CD14-positive monocyte (primary cell): ENCODE measurements at places on chromosomes 6 and 20.

GRCh38 chr6:142356201-142356883, 54.5 kb downstream of the ADGRG6 start:
- no peak for DNase-seq

- DNase-seq, result no peak
Measured at GRCh38 chr20:34047917-34048316, 54.2 kb downstream of the RALY start.

GRCh38 chr6:116467096-116467495, 5.9 kb downstream of the CALHM6 start:
- DNase-seq, result no peak

- no peak for DNase-seq
Measured at GRCh38 chr20:859751-860231, 26.3 kb downstream of the FAM110A start.

- DNase-seq, result no peak
Measured at GRCh38 chr6:53130569-53131290, 17.9 kb downstream of the GCM1 start.

- peak; percentile 54 for DNase-seq
Measured at GRCh38 chr6:15473741-15474161, 189.1 kb downstream of the DTNBP1 start.

DNA sequence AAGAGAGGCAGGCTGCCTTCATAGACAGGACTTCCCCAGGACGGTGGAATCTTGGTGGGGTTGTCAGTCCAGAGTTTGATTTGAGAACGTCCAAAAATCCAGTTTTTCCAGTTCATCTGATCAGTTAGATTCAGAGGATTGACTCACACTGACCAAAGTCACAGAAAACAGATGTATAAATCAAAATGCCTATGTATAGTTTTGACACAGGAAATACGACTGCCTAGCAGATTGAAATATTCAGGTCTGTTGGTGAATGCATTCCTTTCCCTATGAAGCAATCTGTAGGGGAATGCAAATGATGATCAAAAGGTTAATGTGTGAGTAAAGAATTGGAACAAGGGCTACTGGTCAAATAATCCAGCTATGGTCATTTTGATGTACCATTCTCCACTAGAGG, 29.7 kb upstream of the GFOD1 start:
- no peak for DNase-seq

GRCh38 chr6:111653979-111654378, 48.3 kb upstream of the TRAF3IP2 start:
- no peak for DNase-seq

GRCh38 chr20:1934156-1934555, 38.9 kb downstream of the SIRPA start:
- peak; percentile 19 for DNase-seq

DNA sequence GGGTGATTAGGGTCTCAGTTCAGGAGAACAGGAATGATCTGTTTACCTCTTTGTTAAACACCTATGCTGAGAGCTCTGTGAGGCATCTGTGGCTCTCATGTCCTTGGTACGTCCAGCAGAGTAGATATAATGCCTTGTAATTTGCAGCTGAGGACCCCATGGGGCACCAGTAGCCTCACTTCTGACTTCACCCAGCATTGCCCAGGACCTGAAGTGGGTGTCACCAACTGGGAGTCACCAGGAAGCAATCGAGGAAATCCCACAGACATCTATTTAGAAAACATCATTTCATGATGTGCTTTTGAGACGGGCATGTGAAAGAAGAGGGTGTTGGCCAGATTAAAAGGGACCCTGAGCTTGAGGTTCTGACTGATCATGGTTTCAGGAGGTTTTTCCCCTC, 8.8 kb downstream of the EDN3 start:
- DNase-seq, result no peak

GRCh38 chr20:32051720-32052089, 337 bp upstream of the HCK start:
- DNase-seq, result no peak

GRCh38 chr6:156774863-156775405, 2.2 kb upstream of the ARID1B start:
- no peak for DNase-seq

GRCh38 chr20:63942969-63943807, 13.0 kb downstream of the UCKL1 start:
- DNase-seq, result no peak

DNA sequence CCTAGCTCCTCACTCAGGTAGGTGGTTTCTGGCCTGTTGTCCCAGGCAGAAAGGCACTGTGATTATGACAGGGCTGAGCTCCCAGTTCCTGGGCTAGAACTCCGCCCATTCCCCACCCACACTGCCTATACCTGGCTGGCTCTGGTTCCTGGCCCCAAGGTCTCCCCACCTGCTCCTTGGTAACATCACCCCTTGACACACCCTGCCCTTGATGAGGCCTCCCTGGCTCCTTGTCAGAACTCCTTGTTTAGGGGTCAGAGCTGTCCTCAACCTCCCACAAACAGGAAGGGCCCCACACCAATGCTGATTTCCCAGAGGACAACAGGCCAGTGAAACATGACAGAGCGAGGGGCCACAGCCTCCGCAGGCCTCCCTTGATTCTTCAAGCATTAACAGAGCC, 15.5 kb upstream of the MYMX start:
- DNase-seq, result no peak

- no peak for DNase-seq
Measured at GRCh38 chr20:15923030-15923776, 650.0 kb downstream of the KIF16B start.

- peak; percentile 45 for DNase-seq
Measured at GRCh38 chr6:141483598-141484061, 649.1 kb upstream of the GJE1 start.

DNA sequence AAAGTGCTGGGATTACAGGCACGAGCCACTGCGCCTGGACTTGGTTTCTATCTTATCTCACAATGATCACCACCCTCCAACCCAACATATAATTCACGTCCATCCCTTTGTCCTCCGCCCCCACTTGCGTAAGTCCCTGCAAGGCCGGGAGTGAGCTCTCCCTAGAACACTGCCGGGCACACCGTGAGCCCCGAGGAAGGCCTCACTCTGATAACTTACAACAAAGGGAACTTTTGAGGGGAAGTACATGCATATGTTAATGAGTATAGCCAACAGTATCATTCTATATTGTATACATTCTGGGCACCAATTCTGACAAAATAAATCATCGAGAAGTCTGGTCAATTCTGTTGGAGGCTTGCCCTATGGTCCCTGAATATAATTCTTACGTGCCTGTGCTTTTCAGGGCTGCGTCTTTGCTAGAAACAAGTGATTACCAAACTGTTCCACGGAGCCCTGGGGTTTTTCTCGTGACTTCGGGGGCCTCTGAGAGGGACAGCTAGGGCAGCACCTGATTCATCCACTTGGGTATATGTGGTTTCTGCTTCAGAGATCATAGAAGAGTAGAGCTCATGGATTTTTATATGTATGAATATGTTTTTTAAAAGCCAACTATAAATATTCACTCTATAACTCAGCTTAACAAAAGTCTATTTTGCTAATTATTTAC, 469.8 kb upstream of the AGPAT4 start:
- no peak for DNase-seq

- DNase-seq, result no peak
Measured at GRCh38 chr20:61802721-61803311, 262.9 kb downstream of the TAF4 start.

DNA sequence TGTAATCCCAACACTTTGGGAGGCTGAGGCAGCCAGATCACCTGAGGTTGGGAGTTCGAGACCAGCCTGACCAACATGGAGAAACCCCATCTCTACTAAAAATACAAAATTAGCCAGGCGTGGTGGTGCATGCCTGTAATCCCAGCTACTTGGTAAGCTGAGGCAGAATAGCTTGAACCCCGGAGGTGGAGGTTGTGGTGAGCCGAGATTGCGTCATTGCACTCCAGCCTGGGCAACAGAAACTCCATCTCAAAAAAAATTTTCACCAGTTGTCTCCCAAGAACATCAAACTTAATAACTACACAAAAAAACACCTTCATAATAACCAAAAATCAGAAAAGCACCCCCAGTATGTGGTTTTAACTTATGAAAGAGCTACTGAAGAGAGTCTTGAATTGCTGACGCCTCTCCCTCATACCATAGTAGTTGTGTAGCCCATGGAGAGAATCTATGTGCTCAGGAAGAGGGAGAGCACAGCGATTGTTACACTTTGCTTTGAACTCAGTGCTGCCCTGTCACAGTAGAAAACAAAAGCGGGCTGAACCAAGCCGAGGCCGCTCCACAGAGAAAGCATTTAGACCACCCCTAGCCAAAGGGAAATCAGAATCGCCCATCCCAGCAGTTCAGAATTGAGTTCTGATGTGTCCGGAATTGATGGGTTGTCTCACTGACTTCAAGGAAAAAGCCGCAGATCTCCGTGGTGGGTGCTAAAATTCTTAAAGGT, 42.0 kb upstream of the GMPR start:
- DNase-seq, result no peak

DNA sequence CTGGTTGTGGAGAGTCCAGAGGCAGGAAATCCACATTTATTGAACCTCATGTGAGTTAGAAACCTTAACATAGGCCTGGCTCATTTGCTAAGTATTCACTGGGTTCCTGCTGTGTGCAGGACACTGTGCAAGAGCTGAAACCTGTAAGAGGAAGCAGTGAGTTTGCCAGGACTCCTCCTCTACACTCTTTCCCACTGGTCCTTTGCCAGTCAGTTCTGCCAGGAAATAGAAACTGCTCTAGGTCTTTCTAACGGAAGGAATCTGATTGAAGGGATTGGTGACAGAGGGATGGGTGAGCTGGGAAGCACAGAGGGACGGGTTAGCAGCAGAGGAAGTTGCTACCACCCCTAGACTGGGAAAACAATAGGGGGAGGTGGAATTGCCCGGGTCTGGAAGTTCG, 234.2 kb upstream of the ECI2 start:
- DNase-seq, result no peak

- DNase-seq, result peak; percentile 85
Measured at GRCh38 chr6:34284563-34285447, 36.0 kb upstream of the SMIM29 start.

DNA sequence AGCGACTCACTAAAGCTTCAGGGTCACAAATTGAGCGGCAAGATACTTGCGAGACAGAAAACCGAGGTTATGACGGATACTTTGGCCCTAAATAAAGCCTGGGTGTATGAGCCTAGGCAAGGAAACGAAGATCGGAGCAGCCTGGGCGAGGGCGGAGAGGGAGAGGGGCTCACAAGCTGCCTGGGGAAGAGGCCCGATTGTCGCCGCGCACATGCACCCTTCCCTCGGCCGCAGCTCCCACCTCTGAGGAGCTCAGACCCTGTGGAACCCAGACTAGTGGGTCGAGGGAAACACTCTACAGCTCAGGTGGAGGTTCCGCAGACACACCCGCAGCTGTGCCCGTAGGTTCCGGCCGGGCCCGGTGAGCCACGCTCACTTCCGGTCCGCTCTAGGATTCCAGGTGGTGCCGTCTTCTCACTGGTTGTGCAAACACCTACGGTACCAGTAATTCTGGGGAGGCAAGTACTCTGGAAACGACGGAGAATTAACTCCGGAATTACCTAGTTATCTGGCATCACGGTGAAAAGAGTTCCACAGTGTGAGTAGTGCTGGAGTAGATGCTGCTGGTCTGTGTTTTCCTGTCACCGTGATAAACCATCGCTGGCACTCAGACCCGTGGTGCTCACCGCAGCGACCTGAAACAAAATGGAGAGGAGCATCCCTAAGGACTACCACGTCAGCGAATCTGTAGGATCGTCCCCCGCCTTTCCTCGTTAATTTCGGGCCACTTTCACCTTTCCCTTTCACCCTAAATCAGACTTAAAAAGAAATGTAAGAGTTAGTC, 61.5 kb downstream of the GPX5 start:
- no peak for DNase-seq

DNA sequence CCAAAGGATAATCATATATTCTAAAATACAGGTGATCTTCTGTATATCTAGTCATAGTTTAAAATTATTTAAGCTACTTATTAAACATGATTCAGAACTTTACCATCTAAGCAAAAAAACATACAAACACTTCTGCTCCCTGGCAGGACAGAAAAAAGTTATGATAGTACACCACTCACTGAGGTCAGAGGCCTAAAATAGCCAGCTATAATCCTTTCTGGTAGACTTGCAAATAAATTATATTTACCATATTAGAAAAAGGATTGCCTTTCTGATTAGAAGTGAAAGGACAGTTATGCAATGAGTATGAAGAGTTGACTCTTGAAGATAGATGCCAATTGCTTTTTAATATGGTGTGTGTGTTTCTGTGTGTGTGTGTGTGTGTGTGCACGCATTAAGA, 207.4 kb downstream of the BMP2 start:
- no peak for DNase-seq
